Non-pigmented ciliary epithelial cell (primary cell): ENCODE measurements at places on chromosomes 16 and 17.

DNA sequence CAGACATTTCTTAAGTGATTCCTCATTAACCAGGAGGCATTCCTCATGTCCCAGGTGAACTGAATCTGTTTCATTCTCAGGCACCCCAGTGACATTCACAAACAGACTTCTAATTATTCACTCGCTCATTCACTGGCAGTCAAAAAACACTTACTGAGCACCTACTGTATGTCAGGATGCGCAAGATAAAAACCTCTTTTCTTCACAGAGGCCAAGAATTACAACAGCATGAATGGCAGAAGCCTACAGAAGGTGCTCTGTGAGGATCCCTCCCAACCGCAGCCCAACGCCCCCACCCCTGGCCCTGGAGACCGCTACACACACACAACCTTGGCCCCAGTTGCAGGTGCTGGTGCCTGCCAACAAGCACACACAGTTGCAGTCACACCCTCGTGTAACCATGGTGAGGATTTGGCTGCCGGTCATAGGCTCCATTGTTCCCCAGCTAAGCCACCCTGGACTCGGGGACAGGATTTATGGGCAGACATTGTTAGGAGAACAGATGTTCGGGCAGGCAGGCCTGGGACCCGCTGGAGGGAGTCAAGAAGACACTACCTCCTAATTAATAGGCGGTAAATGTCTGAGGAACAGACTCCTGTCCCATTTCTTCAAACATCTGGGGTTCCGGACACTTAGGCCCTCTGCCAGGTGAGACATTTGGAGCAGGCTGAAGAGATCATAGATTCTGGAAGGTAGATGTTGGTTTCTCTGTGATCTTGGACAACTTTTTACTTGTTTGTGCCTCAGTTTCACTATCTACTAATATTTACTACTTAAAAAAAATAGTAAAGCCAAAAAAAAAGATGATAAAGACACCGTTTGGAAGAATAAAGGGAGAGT is 43.2 kb downstream of the CUEDC1 start:
- no peak for DNase-seq

DNA sequence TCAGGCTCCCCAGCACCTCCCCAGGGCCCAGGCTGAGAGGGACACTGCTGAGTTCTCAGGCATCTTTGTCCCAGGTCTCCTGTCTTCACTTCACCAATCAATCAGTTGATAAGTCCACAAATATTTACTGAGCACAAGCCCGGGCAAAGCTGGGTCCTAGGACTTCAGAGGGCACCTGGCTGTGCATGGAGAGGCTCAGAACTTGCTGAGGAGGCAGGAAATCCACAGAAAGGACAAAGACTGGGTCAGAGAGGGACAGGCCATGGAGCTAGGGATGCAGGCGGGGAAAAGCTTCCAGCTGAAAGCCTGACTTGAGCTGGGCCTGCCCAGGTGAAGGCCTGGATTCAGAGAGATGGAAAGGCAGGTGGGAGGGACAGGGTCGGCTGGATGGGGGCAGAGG is 33.2 kb upstream of the C1QL1 start:
- no peak for DNase-seq

DNA sequence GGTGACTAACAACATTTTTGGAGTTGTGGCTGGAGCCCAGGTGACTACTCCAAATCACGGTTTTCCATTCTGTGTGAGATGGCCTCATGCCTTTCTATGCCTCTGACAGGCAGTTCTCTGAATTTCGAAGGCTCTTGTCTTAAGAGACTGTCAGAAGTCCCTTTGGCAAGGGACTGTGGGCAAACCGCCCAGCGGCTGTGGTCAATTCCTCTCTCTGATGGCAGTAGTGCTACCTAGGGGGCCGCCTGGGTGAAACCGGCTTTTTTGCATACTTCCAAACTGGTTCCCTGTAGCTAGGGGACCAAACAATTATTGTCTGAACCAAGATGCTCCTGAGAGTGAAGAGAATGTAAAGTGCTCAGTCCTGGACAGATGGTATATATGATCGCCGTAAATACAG is 86.3 kb downstream of the SDR42E1 start:
- no peak for DNase-seq

DNA sequence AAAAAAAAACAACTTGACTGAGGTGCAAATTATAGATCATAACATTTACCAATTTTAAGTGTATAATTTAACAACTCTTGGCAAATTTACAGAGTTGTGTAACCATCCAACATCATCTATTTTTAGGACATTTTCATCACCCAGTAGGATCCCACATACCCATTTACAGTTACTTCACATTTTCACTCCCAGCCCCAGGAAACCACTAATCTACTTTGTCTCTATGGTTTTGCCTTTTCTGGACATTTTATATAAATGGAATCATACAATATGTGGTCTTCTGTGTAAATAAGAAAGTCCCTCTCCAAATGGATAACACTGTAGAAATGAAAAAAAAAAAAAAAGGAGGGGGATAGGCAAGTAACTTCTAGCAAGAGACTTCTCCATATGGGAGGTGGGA is 26.1 kb upstream of the XYLT1 start:
- no peak for DNase-seq

GRCh38 chr17:72972263-72972951 is 120.1 kb downstream of the SLC39A11 start:
- DNase-seq = no peak

- no peak for DNase-seq
These were observed 33.1 kb upstream of the LCMT1 start for GRCh38 chr16:25078386-25078978.

DNA sequence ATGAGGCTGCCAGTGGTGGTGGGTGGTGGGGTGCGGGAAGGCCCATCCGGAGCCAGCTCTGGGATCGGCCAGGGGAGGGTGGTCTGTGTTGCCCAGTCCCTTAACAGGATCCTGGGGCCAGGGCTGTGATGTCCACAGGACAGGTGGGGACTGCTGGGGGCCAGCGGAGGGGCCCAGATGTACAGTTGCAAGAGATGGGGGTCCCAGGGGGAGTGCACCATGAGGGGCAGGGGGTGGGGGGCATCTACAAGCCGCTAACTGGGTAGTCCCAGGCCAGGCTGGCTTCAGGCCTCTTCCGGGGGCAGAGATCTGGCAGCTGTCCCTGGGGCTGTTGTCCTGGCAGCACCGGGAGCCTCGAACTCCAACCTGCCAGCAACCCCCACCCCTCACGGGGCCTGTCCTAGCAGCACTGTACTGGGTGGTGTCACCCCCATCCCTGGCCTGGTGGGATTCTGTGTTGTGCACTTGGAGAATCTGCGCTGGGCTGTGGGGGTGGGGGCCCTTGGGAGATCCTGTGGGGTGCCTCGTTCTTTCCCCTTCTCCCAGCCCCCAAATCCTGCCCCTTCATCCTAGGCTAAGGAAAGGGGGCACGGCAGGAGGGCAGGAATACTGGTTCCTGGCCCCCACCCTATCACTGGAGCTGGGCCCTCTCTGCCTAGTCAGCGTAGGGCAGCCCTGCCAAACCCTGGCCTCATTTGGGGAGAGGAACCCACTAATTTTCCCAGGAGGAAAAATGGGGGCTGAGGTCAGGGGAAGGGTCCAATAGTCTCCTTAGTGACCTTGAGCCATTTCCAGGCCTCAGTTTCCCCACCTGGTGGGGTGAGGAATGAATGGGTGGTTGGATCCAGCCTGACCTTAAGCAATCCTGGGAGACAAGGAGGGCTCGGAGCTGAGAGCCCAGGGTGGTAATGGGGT is 1.4 kb downstream of the MTSS2 start:
- no peak for DNase-seq
